ENCODE measurements at places on chromosomes 13 and 19.

GRCh38 chr19:48945817-48946216, 8.9 kb upstream of the BAX start:
- DNase-seq = no peak

GRCh38 chr13:32016631-32017030, 14.9 kb upstream of the FRY start:
- DNase-seq = no peak

GRCh38 chr13:67017276-67017675, 212.9 kb downstream of the PCDH9 start:
- DNase-seq = no peak

GRCh38 chr19:44723952-44724319, 24.6 kb upstream of the BCL3 start:
- peak; percentile 72 for DNase-seq

DNA sequence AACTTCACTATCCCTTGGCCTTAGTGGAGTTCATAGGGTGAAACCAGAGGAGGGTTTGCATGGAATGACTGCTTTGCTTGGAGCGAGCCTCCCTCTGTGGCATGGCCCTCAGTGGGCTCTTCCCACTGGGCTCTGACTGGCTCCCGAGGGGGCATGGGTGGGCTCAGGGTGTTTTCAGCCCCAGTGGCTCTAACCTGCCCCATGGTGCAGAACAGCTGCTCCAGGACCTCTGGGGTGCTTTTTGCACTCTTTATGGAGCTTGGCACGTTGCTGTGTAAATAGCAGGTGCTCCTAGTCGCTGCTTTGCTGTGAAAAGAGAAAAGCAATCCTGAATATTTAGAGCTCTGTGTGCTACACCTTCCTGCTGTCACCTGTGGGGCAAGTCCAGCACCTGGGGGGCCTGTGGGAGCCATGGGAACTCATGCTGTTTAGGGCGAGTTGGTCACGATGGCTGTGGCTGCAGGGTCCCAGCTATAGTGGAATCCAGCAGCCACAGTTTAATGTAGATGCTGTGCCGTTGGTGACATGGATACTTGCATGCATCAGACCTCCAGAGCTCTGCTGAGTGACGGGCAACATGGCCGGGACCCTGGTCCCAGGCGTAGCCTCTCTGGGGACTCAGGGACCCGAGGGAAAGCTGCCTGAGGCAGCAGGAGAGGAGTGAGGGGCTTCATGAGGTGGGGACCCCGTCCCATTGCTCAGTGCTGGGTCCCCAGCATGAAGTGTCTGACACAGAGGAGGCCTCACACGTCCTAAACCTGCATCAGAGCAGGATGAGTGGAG, 14.3 kb upstream of the MCF2L start:
- DNase-seq = no peak

DNA sequence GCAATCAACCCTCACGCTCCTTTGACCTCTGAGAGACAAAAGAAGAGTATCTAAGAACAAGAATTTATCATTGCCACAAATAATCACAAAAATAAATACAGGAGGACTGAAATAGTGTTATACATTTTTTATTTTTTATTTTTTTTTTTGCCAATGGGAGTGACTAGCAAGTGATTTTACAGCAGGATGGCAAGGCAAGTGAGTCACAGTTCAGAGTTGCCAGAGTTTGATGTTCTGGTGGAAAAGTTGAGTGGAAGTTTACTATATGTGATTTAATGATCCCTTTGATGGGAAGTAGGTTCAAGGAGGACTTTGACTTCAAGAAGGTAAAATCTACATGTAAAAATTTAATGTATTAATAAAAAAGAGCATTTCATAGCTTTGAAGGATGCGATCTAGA, 2691.4 kb downstream of the PCDH9 start:
- DNase-seq = no peak

DNA sequence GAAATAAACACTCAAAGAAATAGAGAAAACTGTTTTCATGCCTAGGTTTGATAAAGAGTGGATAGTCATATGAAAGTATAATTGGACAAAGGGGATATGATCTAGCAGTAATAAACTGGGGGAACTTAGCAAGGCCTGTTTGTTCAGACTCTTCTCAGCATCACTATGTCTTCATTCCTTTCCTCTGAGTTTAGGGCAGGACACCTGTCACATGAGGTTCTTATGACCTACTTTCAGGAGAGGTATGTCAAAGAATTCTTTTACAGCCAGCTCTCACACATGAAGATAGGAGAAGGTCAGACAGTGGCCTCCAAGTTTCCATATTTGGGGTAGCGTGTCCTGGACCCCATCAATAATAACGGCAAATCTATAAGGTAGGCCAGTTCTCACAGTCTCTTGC, 11.4 kb upstream of the RFXAP start:
- no peak for DNase-seq

DNA sequence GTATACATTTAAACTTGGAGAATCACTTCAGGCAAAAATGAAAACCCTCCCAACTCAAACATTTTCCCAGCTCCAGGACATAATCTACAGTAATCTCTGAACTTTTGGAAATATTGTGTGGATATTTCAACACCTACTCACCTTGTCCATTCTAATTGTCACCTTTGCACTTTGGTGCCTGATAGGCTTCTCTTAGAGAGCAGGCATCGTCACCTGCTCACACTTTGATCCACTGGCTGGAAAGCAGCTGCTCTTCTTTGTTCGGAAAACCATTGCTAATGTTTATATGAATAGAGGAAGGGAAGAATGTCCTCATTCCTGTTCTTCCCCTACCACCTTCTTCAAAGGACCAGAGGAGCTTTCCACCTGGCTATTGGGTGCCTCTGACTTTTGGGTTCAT, 411.2 kb downstream of the FGF9 start:
- DNase-seq = no peak

- DNase-seq = peak; percentile 97
These were observed 15.9 kb downstream of the OPA3 start for GRCh38 chr19:45568732-45569131.

GRCh38 chr19:3459089-3459881, 21.0 kb downstream of the SMIM24 start:
- DNase-seq = no peak

GRCh38 chr13:110942248-110942981, 27.5 kb upstream of the ANKRD10 start:
- DNase-seq = peak; percentile 73

- DNase-seq = peak; percentile 68
These were observed 44.4 kb downstream of the ELF1 start for GRCh38 chr13:40974460-40975407.

DNA sequence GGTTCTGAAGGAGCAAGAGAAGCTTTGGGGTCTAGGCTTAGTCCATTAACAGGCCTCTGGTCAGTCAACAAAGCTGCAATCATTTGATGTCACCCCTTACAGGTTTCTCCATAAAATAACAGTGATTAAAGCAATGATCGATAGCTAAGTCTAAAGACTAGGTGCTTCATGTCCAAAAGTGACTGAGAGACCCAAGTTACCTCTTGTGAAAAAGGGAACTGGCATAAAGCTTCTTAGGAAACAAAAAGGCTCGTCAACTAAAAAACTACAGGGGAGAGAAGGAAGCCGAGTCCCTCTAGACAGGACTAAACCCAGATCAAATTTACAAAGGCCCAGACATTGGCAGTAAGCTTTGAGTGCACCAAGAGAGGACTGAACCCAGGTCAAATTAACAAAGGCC, 2.2 kb downstream of the DCUN1D2 start:
- DNase-seq = no peak

DNA sequence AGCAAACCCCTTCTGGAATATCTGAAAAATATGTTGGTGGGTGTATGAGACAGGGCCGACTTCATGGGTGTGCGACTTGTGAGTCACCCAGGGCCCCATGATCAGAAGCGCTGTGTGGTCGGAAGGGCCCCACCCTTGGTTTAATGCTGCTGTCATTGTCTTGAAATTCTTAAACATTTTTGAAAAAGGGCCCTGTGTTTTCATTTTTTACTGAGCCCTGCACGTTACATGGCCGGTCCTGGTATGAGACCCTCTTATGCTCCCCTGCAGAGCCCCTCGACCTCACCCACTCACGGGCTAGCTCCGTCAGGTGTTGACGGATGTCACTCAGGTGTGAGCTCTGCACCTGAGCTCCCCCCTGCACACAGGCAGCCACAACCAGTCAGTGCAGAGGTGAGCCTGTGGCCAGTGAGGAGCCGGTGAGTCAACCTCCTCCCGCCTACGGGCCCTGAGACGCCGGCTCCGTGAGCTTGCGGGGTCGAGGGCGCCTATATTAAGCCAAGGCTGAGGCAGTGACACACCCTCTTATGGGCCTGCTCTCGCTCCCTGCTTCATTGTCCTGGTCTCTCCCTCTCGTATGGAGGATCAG, 27.7 kb downstream of the GADD45B start:
- peak; percentile 72 for DNase-seq

DNA sequence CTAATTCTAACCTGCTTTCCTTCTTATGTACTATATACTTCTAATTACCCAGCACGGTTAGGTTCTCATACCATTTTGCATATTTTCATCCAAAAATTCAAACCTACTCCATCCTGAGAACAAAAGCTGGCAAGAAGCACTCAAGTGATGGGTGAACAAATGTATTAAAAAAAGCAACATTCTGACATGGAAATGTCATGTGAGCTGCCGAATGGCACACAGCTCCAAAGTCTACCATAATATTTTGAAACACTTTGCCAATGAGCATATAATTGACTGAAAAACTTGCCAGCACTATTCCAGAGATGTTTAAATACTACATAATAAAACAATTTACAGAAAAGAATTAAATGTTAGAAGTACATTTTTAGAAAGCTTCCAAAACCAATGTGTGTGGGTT, 274.6 kb downstream of the ENOX1 start:
- no peak for DNase-seq

DNA sequence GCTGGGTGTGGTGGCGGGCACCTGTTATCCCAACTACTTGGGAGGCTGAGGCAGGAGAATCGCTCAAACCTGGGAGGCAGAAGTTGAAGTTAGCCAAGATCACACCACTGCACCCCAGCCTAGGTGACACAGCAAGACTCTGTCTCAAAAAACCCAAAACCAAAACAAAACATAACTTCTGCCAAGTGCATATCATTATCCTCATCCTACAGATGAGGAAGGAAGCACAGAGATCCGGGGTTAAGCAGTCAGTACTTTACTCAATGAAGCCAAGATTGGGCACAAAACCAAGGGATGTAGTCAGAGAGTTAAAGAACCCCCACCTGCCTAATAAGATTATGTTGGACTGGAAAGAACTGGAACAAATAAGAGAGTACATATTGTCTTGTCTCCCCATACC, 5.5 kb upstream of the TMTC4 start:
- DNase-seq = no peak

GRCh38 chr19:19071897-19072296, 8.1 kb downstream of the SLC25A42 start:
- no peak for DNase-seq

GRCh38 chr13:84865783-84866221, 933.4 kb downstream of the SLITRK6 start:
- DNase-seq = peak; percentile 13

GRCh38 chr13:85080691-85081090, 718.5 kb downstream of the SLITRK6 start:
- no peak for DNase-seq

DNA sequence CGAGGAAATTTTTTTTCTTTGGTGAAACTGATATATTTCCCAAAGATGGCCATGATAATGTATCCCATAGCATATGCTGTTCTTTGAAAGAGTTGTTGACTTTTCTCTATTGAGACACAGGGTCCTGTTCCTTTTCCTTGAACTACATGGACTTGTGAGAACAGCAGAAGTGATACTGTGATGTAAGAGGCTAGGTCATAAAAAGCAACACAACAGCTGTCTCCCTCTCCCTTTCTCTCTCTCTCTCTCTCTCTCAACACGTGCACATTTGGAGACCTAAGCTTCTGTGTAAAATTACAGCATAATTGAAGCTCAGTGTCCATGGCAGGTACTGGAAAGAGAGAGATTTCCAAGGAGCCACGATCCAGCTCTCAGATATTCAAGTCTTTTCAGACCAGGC, 1712.4 kb downstream of the EFNB2 start:
- DNase-seq = no peak

DNA sequence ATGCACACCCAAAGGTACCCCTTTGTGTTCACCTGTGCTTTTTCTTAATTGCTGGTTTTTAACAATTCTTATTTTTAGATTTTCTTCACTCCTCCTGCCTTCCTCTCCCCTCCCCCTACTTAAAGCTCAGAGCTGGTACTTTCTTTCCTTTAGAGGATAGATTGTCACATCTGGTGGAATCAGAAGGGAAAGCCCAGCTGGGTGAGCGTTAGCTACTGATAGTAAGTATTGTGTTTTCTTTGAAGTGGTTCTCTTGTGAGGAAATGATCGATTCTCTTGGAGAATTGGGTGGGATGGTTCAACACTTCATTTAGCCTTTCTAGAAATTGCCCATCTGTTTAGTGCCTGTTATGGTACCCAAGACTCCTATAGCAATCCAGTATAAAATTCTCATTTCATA, 84.8 kb downstream of the FLT1 start:
- no peak for DNase-seq

DNA sequence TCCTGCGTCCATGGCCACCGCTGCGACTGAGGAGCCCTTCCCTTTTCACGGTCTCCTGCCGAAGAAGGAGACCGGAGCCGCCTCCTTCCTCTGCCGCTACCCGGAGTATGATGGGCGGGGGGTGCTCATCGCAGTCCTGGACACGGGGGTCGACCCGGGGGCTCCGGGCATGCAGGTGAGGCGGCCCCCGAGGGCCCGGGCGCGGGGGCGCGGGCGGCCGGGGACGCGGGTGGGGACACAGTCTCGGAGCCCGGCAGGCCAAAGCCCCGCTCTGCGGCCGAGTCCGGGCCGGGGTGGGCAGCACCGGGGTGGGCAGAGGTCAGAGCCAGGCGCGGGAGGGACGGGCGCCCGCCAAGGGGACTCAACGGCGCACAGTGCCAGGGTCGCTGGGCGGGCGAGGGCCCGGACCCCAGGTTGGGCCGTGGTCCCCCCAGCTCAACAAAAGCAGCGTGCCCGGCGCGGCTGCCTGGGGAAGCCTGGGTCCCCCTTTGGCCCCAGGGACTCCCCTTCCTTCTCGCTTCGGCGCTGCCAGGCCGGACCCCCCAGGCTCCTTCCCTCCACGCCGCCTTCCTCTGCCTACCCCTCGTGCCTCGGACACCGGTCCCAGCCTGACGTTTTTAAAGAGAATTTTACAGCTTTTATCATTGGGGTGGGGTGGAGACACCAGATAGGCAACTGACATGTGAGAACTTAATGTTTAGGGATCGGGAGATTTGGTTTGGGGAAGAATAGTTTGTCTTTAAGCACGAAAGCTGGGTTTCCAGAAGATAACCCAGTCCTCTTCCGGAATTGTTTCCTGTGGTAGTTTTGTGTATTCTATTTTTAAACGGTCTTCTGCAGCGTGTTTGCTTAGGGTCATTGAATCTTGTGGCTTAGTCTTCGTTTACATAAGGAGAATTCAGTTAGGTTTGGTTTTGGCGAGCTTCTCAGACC, 509 bp downstream of the TPP2 start:
- no peak for DNase-seq

DNA sequence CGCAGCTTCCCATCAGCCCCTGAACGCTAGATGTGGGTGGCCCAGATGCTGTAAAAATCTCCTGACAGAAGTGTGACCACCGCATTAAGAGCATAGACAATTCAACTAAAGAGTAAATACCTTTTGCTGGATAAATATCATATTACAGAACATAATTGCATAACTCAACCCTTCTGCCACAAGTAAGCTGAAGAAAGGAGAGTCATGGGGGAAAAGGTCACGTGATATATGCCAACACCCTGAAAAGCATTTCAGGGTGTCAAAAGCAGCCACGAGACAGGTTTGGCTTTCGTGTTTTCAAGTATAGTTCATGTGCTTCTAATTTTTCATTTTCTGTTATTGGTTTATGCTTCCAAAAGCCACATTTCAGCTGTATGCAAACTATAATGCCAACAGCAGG, 71.3 kb downstream of the LHFPL6 start:
- peak; percentile 62 for DNase-seq

Measured in bronchial epithelial cell (primary cell).